Activated CD4-positive, alpha-beta T cell treated with anti-CD3 and anti-CD28 coated beads for 4 hours (primary cell): ENCODE measurements at places on chromosomes 16 and 17.

DNA sequence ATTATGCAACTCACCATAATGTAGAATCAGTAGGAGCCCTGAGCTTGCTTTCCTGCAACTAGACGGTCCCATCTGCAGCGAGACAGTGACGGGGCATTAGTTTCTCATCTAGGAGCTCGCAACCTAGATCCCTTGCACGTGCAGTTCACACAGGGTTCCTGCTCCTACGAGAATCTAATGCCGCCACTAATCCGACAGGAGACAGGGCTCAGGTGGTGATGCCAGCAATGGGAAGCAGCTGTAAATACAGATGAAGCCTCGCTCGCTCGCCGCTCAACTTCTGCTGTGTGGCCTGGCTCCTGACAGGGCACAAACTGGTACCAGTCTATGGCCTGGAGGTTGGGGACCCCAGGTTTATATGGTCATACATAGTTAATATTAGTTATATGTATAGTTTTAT, 394.5 kb downstream of the NPIPA8 start:
- no peak for DNase-seq

GRCh38 chr16:53115773-53116172, 61.0 kb downstream of the CHD9 start:
- no peak for DNase-seq

- DNase-seq, result no peak
Measured at GRCh38 chr16:83258366-83258928, 549.3 kb upstream of the HSBP1 start.

DNA sequence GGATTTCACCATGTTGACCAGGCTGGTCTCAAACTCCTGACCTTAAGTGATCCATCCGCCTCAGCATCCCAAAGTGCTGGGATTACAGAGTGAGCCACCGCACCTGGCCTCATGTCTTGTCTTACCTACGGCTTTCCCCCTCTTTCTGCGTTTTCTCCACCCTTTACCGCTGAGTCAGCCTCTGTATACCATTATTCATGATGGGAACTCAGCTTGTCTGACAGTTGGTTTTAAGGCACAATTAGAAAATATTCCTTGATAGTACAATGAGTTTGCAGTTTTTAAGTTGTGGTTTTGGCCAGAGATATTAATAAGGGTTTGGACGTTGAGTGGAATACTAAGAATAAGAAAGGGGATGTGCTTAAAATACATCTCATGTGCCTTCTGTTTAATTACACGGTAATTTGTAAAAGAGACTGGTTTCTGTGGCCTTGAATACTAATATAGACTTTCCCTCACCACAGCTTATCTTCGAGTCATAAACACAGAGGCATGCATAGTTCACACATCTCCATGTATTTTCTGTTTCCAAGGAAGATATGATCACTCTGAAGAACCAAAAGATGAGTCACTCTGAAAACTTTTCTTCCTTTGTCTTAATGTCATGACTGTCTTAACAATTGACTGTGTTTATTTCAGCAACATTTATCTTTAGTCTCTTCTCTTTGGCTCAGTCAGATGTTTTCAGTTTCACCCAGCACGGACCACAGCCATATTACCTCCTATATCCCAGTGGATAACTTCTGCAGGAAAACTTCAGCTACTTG, 54.4 kb downstream of the PITPNC1 start:
- DNase-seq, result no peak

DNA sequence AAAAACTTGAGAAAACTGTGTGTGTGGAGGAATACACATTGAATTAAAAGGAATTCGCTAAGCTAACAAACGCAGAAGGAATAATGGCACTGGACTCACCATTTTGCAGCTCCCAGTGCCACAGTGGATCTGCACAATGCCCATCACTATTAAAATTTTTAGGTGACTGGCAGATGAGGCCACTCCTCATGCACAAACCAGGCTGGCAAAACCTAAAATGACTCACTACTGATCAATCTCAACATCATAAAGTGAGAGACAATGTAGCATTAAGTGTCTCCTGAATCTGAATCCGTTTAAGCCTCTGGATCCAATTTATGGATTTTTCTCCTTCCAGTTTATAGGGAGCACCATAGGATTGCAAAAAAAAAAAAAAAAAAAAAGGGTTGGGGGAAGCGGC, 20.6 kb downstream of the MYH10 start:
- DNase-seq, result no peak

- DNase-seq, result no peak
Measured at GRCh38 chr16:71855937-71856662, 10.3 kb downstream of the ATXN1L start.

GRCh38 chr17:58184986-58185761, 7.4 kb upstream of the EPX start:
- DNase-seq, result no peak

- DNase-seq, result no peak
Measured at GRCh38 chr16:88909431-88910210, 43.2 kb upstream of the PABPN1L start.

DNA sequence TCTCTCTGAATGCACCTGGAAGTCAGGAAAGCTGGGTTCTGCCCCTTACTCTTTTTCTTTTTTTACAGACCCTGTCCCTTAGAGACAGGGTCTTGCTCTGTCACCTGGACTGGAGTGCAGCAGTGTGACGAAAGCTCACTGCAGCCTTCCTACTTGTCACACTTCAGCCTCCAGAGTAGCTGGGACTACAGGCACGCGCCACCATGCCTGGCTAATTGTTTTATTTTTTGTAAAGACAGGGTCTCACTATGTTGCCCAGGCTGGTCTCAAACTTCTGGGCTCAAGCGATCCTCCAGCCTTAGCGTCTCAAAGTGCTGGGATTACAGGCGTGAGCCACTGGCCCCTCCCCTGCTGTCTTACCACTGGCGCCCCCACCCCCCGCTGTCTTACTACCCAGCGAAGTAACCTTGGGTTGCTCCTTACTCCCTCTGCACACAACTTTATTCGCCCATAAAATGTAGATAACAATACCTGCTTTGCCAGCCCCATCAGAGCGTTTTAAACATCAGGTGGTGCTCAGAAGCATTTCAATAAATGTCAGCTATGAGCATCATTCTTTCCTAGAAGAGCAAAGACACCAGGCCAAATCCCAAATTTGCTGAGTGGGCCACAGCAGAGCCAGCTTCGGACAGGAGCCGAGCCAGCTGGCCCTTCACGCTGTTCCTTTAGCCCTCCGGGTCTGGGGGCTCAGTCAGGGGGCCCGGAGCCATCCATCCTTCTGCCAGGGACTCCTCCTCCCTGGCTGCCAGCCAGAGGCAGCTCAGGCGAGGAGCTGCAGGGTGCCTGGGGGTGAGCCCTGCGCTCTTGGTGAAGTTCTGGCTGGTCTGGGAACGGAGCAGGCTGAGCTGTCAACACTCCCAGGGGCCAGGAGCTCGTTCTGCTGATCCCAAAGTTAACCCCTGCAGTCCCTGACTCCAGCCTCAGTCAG, 24.4 kb downstream of the SRL start:
- no peak for DNase-seq

DNA sequence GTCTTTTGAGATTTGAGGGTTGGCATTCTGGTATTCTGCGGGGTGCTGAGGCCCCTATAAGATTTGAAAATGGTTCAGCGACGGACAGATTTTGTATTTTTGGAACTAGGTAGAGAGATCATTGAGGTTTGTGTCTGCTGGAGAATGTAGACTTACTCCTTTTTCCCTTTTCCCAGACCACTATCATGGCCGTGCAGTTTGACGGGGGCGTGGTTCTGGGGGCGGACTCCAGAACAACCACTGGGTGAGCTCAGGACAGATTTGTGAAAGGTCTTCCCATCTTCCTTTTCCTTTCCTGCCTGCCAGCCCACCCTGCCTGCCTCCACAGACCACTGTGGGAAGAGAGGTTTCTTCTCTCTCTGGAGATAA, 572 bp downstream of the PSMB6 start:
- no peak for DNase-seq

- no peak for DNase-seq
Measured at GRCh38 chr17:74271281-74271680, 2.8 kb upstream of the DNAI2 start.
